SJSA1 (cell line): ENCODE measurements at places on chromosomes 1 and 21.

- H3K27me3 ChIP-seq = no peaks in the 10 kb centered on the region
- peak overlapping the region; percentile 55 for H3K4me3 ChIP-seq
- H3K27ac ChIP-seq = peak overlapping the region; percentile 90
- H3K36me3 ChIP-seq = peaks cover 67% of the 10 kb centered on the region
- DNase-seq = peak; percentile 100
- peaks cover 73% of the 10 kb centered on the region for H3K4me1 ChIP-seq
Measured at GRCh38 chr1:31701091-31701736, 2.6 kb downstream of the COL16A1 start.

GRCh38 chr1:240351690-240352089, 260.0 kb downstream of the FMN2 start:
- H3K27ac ChIP-seq = peak overlapping the region; percentile 46
- H3K4me1 ChIP-seq = peaks cover 42% of the 10 kb centered on the region
- no peaks in the 10 kb centered on the region for H3K36me3 ChIP-seq
- H3K27me3 ChIP-seq = no peaks in the 10 kb centered on the region

DNA sequence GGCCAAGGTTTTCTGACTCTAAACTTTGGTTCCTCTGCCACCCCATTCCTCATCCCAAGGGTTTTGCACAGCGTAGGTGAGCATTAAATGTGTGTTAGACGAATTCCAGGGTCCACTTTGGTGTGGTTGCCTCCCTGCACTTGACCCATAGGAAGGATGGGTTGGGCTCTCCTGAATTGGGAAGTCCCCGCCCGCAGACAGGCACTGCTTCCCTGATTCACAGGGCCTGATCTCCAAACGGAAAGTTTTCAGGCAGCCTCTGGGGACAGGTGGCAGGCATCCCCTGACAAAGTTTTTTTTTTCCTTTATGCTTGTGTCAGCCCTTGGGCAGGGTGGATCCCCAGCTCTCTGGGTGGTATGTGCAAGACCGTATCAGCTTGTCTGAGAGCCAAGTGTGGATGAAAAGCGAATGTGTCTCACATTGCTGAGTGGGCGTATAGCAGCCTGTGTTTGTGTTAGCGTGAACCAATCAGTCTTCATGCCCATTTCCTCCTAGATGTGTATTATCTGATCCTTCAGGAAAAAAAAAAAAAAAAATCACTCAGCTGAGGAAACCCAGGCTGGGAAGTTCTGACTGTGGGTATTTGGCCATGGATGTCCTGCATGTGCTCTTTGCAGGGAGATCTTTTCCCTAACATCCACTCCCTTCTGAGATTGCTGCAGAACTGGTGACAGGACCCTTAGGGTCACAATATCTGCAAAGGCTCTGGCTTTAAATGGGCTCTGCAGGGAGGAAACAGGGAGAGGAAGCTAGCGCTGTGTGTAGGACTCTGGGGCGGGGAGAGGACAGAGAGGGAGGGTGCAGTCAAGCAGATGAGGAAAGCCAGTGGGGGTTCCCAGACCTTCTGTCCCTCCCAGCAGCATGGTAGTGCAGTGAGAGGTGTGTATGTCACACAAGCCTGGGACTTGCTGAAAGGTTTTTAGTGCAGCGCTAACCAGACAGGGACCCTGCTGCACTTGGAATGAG, 42.2 kb upstream of the TRABD2B start:
- H3K36me3 ChIP-seq = no peaks in the 10 kb centered on the region
- no peaks in the 10 kb centered on the region; the same call in 1 of the 2 replicates for H3K27me3 ChIP-seq
- H3K27ac ChIP-seq = no peak overlapping the region
- no peak overlapping the region for H3K4me3 ChIP-seq

DNA sequence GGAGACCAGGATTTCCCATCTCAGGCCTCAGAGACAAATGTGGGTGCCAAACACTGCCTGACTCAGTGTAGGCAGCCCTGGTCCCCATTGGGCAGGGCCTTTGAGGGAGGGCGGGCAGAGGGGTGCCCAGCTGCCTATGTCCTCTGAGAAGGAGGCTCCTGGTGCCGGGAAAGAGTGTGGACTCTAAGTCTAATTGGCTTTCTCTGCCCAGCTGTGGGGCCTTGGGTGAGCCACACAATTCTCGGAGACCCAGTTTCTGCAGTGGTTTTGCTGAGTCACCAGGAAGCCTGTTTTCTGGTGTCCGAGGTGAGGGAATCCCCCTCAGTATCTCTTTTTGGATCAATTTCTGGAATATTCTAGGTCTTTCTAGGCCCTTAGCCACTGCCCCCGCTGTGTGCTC, 35.3 kb upstream of the ACTL8 start:
- DNase-seq = no peak
- H3K36me3 ChIP-seq = no peaks in the 10 kb centered on the region
- no peaks in the 10 kb centered on the region; the same call in 1 of the 2 replicates for H3K27me3 ChIP-seq
- H3K4me3 ChIP-seq = no peak overlapping the region
- H3K4me1 ChIP-seq = no peaks in the 10 kb centered on the region

DNA sequence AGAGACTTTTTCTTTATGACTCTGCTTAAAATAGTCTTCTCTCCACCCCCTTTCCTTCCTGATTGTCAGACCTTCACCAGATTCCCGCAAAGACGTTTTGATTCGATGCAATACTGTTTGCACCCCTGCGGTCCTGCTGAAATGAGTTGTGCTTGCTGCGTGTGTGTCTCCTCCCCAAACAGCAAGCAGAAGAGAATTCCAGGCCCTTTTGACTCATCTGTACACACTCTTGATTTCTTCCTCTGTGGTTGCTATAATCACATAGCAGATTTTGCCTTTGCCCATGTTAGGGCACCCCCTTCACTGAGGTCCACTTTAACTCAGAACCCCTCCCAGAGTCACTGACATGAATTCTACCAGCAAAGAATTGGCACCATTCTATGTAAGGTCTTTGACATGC, 136.5 kb downstream of the ZZZ3 start:
- peaks cover 23% of the 10 kb centered on the region for H3K4me1 ChIP-seq
- H3K36me3 ChIP-seq = no peaks in the 10 kb centered on the region
- H3K27ac ChIP-seq = peak overlapping the region; percentile 41
- no peak for DNase-seq

GRCh38 chr1:33606272-33606671, 133.8 kb downstream of the ZSCAN20 start:
- H3K27me3 ChIP-seq = no peaks in the 10 kb centered on the region
- no peaks in the 10 kb centered on the region for H3K36me3 ChIP-seq
- no peaks in the 10 kb centered on the region for H3K4me1 ChIP-seq
- no peak for DNase-seq
- H3K27ac ChIP-seq = no peak overlapping the region
- H3K4me3 ChIP-seq = no peak overlapping the region

DNA sequence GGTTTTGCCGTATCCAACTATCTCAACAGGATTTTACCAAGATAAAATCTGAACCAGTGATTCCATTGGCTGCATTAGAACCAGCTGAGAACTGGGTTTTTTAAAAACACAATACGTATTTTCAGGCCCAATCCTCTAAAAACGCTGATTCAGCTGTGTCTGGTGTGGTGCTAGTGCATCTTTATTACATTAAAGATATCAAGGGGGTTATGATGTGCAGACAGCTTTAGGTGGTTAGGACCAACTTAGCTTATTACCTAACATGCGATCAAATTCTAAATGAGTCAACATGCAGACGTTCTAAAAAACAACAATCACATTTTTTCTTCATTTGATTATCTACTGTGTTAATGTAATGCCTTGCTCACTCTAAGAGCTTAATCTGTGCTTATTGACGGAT, 32.0 kb upstream of the EXO1 start:
- no peak overlapping the region for H3K4me3 ChIP-seq
- no peak for DNase-seq
- H3K27ac ChIP-seq = no peak overlapping the region
- no peaks in the 10 kb centered on the region for H3K27me3 ChIP-seq

- no peaks in the 10 kb centered on the region for H3K36me3 ChIP-seq
- no peaks in the 10 kb centered on the region for H3K4me1 ChIP-seq
- H3K4me3 ChIP-seq = no peak overlapping the region
- no peaks in the 10 kb centered on the region for H3K27me3 ChIP-seq
Measured at GRCh38 chr1:67285780-67286488, 21.7 kb upstream of the IL12RB2 start.
